Esophagus squamous epithelium (tissue), 5 donors: ENCODE measurements at places on chromosomes 13 and 19.

GRCh38 chr19:1882089-1882785 lies 3.1 kb downstream of the ABHD17A start:
- DNase-seq = no peak

DNA sequence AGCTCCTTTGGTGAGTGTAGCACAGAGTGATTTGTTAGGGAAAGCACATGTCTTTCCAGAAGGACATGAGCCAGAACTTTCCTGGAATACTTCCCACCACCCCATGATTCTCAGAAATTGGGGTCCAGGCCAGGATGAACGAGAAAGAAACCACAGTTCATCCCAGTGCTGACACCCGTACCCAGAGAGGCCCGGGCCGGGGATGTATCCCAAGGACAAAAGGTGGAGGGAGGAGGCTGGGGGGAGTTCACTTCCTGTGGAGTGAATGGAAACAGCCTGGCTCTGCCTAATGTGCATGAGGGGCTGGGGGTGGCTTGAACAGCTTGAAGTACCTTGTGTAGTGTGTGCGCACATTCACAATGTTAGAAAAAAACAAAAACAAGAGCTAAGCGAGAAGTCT lies 47.5 kb downstream of the CDADC1 start:
- DNase-seq = no peak

DNA sequence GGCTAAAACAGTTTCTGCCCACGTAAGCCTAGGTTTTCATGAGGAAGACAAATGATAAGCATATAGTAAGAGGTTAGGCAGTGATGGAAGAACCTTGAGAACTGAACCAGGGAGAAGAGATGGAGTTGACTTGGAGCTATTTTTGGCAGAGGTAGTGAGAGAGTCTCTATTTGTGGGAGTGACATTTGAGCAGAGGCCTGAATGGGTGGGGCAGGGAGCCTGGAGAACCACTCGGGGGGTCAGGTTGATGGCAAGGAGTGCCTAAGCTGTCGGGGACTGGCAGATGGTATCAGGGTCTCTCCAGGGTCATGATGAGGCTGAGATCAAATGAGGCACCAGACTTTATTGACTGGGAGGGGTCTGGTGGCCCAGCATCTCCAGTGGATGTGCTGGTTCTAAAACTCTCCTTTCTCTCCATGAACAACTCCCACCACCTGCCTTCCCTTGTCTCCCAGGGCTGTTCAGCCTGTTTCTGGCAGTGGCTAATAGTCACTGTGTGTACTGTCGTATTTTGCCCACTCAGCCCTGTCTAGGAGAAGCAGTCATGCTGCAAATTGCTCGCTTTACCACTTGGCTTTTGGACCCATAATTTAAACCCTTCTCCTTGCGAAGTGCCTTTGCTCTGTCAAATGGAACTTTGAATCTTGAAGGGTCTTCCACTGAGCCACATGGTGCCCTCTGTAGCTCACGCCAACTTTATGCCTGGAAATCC lies 3.6 kb downstream of the MAU2 start:
- DNase-seq = no peak

DNA sequence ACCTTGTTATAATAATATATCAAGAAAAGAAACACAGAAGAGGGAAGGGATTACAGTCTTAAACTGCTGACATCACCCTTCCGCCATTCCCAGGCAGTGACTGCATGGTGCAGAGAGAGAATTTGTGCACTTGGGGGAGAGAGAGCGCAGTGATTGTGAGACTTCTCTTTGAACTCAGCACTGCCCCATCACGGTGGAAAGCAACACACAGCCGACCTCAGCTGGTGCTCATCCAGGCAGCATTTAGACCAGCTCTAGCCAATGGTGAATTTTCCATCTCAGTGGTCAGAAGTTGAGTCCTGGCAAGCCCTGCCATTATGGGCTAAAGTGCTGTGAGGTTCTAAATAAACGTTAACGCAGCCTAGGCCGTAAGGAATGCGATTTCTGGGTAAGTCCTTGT lies 1681.5 kb downstream of the EFNB2 start:
- DNase-seq = no peak

DNA sequence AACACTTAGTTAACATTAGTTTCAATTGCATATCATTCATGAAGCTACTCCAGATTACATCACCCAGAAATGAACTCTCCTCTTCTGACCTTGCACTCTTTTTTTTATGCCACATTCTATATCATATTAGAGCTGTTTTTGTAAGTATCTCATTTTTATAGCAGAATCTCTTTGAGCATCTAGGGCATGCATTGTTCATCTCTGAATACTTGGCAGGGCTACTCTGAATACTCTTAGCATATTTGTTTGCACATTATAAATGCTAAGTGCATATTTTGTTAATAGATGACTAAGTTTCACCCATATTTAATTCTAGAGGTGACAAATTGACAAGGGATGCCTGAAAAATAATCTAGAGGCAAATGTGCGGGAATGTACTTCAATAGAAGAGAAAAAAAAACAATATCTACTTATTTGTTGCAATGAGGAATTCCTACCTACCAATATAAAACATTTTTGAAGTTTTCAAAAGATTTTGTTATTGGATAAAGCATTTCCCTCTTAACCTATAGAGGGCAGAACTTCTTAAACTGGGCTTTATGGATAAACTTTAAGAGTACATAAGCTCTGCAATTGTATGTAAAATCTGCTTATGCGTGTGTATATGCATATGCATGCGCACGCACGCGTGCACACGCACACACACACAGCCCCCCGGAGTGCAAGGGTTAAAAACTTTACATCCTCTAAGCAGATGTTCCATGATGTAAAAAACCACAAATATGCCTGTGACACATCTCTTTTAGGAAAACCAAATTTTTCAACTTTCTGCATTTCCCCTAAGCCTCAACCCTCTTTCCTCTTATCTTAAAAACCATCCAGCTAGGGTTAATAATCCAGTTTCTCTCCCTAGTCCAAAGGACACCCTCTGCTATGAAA lies 73.0 kb upstream of the OXGR1 start:
- no peak for DNase-seq

- DNase-seq = no peak
Measured at GRCh38 chr13:84136582-84136981, 254.3 kb upstream of the SLITRK1 start.

- no peak for DNase-seq
Measured at GRCh38 chr13:71977028-71977427, 110.0 kb upstream of the DACH1 start.

- no peak for DNase-seq
Measured at GRCh38 chr13:96460609-96461008, 370.7 kb downstream of the HS6ST3 start.

- no peak for DNase-seq
Measured at GRCh38 chr13:105016266-105016665, 1519.2 kb downstream of the EFNB2 start.

GRCh38 chr13:36530050-36530789 lies 97.9 kb downstream of the CCNA1 start:
- no peak for DNase-seq

- DNase-seq = no peak
Measured at GRCh38 chr13:72570019-72570418, 157.4 kb downstream of the MZT1 start.

- no peak for DNase-seq
Measured at GRCh38 chr19:7670150-7670783, 1.4 kb downstream of the RETN start.

DNA sequence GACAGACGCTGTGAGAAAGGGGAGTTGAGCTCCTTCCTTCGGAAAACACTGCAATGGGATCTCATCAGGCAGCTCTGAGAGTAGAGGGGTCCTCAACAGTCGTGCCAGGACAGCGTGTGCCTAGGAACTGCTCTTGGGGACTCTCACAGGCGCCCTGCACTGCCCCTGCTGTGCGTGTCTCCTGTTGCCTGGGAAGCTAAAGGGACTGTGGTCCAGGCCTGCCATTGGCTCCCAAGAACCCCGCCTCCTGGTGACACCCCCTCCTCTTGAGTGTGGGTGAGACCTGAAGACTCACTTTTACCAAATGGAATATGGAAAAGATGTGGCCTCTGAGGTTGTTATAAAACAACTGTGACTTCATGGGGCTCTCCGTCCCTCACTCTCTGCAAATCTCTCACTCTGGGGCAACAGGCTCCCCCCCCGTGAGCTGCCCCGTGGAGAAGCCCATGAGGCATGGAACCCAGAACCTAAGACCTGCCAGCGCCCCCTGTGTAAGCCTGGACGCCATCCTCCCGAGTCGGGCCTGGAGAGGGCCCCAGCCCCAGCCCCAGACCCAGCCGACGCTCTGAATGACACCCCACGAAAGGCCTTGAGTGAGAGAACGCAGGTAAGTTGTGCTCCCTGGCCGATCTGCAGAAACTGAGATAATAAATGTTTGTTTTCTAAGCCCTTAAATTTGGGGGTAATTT lies 302.7 kb downstream of the FGF9 start:
- no peak for DNase-seq

GRCh38 chr19:13819238-13819637 lies 24.0 kb downstream of the ZSWIM4 start:
- DNase-seq = no peak

- DNase-seq = no peak
Measured at GRCh38 chr19:33114312-33114711, 17.6 kb upstream of the WDR88 start.

- no peak for DNase-seq
Measured at GRCh38 chr13:51541809-51542258, 42.4 kb upstream of the WDFY2 start.

DNA sequence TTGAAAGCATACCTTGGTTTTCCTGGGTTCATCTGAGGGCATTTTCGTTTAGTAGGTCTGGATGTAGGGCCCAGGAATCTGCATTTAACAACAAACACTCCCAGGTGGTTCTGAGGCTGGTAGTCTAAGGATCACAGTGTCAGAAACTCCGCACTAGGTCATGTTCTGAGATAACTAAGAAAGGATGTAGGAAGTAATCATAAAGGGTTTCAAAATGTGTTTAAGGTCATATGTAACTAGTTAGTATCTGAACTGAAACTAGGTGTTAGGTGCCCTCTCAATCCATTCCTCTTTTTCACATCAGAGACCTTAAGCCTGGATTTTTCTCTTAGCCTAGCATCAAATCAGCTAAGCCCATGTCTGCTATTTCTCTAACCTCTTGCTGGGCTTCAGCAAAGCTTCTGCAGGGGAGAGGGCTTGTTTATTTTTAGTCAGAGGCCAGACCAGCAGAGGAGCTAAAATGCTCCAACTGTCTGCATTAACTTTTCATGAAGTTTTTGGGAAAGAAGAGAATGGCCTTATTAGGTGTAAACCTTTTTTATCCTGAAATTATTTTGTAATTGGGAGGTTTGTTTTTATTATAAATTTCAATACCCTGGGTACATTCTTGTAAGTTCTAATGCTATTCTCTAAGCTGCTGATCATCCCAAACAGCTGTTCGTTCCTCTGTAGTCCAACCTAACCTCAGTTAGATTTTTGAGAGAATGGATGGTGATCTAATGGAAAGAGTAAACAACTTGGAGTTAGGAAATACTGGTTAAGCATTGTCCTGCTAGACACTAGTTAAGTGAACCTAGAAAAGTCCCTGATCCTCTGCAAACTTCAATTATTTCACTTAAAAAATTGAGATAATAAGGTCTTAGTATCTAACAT lies 262.8 kb upstream of the RFC3 start:
- no peak for DNase-seq

GRCh38 chr13:97761796-97762540 lies 191.5 kb upstream of the IPO5 start:
- no peak for DNase-seq

DNA sequence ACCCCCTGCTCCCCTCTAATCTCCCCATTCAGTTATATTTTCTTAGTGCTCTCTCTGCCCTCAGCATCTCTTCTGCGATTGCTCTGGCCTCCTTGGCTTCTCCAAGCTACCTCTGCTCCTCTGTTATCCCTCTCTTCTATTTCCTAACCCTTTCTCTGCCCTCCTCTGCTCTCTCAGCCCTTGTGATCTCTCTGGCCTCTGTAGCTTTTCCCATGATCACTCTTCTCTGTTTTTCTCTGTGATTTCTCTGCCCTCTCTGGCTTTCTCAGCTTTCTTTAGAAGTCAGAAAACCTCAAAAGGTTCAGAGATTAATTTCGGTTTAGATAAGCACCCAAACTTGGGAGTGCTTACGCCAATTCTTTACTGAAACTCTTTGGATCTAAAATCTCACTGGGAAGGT lies 795.0 kb downstream of the DIAPH3 start:
- no peak for DNase-seq

GRCh38 chr13:46629811-46630413 lies 76.9 kb downstream of the LRCH1 start:
- DNase-seq = no peak

DNA sequence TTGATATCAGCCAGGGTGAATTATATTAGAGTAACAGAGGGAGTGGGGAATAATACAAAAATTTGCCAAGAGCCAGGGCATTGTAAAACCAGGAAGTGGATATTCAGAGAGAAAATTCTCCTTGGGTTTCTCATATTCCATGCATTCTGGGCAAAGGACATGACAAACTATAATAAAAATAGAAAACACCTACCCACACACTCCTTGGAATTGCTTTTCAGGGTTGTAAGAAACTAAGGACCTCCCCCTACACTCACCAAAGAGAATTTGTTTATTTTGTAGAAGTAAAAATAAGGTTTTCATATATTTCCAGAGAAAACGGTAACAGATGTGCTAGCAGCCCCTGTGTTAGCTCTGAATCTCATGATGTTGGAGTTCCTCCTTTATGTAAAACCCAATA lies 649.6 kb downstream of the SLITRK1 start:
- no peak for DNase-seq

GRCh38 chr19:13926715-13927114 lies 11.5 kb downstream of the PODNL1 start:
- DNase-seq = no peak

GRCh38 chr19:23318143-23318542 lies 67.9 kb upstream of the ZNF724 start:
- DNase-seq = no peak

- DNase-seq = peak; percentile 72
Measured at GRCh38 chr19:38851622-38852230, 1.9 kb upstream of the HNRNPL start.

DNA sequence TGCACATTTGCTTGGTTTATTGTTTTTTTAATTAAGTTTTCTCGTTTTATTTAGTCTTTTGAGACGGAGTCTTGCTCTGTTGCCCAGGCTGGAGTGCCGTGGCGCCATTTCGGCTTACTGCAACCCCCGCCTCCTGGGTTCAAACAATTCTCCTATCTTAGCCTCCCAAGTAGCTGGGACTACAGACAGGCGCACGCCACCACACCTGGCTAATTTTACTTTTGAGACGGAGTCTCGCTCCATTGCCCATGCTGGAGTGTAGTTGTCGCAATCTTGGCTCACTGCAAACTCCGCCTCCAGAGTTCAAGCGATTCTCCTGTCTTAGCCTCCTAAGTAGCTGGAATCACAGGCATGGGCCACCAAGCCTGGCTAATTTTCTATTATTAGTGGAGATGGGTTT lies 1.3 kb downstream of the RPS9 start:
- DNase-seq = no peak

GRCh38 chr19:45350477-45351058 lies 10.0 kb downstream of the KLC3 start:
- DNase-seq = no peak
